ENCODE measurements at places on chromosomes 7 and 10.

- no peak for DNase-seq
These were observed 61.2 kb downstream of the SEMA3D start for GRCh38 chr7:85125651-85126131.

- no peak for DNase-seq
These were observed 39.2 kb downstream of the CAMK2B start for GRCh38 chr7:44286182-44286617.

GRCh38 chr10:119817991-119818888 lies 54.4 kb downstream of the MCMBP start:
- no peak for DNase-seq

DNA sequence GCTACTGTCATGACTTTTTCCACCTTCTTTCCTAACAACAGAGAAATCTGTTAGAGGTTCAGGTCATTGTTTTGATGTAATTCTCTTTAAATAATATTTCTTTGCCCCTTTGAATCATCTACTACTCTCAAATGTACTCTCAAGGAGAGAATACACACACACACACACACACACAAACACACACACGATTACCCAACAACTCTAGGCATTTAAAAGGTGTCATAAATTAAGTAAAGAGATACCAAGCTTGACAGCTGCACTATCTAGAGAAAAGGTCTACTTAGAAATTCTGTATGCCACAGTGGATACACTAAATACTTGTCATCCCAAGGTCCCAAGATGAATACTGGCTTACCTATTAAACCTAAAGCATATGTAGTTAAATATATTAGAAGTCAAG lies 4.8 kb downstream of the PANK1 start:
- DNase-seq = no peak

DNA sequence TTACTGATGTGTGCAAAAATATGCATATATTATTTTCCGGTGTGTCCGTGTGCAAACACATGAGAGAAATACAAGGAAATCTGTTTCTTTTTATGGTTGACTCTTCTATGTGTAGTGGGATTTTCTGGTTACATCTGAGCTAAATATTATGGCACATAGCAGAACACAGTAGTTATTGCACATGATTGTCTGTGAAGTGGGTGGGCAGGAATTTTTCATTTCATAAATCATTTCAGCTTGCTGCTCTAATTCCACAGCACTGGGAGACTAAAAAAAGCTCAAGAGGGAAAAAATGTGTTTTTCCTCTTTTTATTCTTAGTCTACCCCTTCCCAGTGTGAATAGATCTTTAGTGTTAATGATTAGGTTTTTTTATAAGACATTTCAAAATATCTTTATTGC lies 197.9 kb downstream of the MBL2 start:
- no peak for DNase-seq

GRCh38 chr7:125930848-125931247 lies 1001.2 kb upstream of the POT1 start:
- DNase-seq = no peak

GRCh38 chr10:28113202-28113601 lies 114.3 kb upstream of the ODAD2 start:
- no peak for DNase-seq

DNA sequence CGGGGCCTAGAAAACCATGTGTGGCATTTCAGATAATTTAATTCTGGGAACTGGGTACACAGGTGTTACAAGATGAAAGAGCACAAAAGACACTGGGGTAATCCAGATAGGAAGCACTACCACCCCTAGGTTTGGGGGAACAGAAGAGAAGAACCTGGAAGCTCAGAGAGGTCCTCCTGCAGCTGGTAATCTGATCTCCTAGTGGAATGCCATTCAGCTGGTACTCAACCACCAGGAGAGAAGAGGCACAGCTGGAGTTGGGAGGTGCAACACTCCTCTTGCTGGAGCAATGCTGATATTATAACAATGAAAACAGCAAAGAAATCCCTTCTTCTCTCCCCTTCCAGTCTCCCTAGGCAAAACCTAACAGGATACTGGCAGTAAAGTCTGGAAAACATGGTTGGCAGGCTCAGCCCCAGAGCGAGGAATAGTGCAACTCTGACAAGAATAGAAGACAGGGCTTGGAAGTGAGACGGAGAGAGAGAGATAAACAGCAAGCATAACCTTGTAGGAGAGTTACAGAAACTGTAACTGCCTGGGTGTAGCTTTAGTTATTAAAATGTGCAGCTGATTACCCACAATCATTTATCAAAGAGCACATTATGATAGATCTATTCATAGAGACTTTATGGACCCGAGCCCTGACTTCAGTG lies 35.0 kb downstream of the NRF1 start:
- no peak for DNase-seq

GRCh38 chr7:25216837-25217236 lies 11.4 kb downstream of the NPVF start:
- peak; percentile 6 for DNase-seq

DNA sequence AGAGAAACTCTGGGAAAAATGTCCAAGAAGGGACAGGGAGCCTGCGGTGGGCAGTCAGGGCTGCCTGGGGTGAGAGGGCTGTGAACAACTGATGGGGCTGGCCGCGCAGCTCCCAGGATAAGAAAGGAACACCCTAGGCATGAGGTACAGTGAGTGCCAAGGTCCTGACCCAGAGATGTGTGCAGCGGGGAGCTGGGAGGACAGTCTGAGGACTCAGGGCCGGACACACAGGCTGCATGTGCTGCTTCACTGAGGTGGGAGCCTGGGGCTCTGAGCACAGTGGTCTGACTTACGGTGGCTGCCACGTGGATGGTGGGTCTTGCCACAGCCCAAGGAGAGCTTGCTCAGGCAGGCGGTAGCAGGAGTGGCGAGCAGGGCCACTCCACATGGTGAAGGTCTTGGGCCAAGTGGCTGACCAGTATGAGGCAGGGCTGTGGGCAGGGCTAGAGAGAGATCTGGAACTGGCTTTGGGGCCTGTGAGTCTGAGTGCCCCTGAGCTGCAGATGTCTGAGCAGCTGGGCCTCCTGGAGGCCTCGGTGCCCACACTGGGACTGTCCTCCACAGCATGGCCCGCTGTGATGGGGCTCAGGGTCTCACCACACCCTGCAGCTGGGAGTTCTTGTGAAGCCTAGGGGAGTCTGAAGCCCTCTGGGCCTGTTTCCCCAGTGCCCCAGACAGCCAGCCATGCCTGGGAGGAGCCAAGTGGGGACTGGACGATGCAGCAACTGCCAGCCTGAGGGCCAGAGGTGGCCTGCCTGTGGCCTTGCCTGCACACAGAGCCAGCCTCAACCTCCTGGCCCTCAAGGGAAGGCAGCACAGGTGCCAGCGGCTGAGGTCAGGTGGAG lies 60.3 kb downstream of the RASGEF1A start:
- DNase-seq = no peak

DNA sequence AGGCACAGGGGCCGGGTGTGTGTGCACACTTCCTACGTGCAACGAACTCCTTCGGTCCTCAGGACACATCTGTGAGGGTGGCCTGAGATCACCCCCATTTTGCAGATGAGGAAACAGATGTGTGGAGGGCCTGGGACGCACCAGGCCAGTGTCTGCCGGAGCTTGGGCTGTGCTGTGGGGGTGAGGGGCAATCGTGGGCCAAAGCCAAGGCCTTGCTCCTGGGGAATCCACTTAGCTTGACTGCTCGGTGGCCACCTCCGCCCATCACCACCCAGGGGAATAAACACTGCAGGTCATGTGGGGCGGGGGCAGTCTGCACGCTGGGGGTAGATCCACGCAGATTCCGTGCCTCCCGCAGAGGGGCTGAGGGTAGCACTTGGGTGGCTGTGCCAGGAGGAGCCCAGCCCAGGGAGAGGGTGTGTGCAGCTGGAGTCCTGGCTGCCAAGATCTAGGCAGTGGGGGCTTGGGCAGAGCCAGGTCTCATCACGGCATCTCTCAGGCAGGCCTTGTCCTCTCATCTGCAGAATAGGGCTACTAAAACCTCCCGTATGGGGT lies 70.8 kb upstream of the EN2 start:
- no peak for DNase-seq

- no peak for DNase-seq
These were observed 87.1 kb downstream of the POLR1F start for GRCh38 chr7:19621740-19622139.

Measured in GDM1 (cell line).